ENCODE measurements at places on chromosomes 7 and 10. TPM values are rescaled to one million over a fixed set of nuclear protein-coding genes. Genes with fewer than 3 reads are reported as not detected.

Gene SPDYE1
- total RNA-seq = 0.24 TPM

Gene NEUROG3
- total RNA-seq = not detected

Gene GIMAP8
- total RNA-seq = 17.7 TPM

GRCh38 chr10:102710609-102711008, 3.6 kb downstream of the ARL3 start:
- DNase-seq = no peak

GRCh38 chr10:70174058-70174741, 3.9 kb upstream of the SAR1A start:
- peak; percentile 74 for DNase-seq

- no peak for DNase-seq
Observed at GRCh38 chr7:72406820-72407403, 5.2 kb downstream of the CALN1 start.

DNA sequence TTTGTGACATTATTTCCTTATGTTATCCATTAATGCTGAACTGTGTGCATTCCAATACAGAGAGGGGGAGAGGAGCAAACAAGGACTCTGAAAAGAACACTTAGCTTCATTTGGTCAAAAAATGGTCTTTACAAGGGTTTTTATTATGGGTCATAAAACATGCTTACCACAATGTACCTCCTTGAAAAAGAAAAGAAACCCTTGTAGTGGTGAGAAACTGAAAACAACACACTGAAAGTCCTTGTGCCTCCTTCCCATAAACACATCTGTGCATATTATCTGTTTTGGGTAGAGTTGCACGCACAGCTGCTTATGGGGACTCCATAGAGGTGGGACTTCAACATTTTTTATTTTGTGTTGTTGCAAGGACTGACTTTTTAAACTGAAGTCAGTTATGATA, 98.7 kb downstream of the CDK6 start:
- DNase-seq = no peak

- DNase-seq = no peak
Observed at GRCh38 chr10:29671968-29672367, 37.2 kb upstream of the SVIL start.

DNA sequence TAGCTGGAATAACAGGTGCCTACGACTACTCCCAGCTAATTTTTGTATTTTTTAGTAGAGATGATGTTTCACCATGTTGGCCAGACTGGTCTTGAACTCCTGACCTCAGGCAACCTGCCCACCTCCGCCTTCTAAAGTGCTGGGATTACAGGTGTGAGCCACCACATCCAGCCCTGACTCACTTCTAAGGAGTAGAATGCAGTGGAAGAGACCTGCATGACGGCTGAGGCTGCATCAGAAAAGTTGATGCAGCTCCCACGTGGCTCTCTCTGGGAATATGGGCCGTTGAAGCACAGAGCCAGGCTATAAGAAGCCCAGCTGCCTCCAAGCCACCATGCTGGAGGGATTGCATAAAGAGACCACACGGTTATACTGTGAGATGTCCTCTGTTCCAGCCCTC, 21.6 kb upstream of the ASL start:
- no peak for DNase-seq
